CD4-positive, alpha-beta T cell treated with Interleukin-21 for 1 hour (primary cell): ENCODE measurements at places on chromosomes 16 and 17.

DNA sequence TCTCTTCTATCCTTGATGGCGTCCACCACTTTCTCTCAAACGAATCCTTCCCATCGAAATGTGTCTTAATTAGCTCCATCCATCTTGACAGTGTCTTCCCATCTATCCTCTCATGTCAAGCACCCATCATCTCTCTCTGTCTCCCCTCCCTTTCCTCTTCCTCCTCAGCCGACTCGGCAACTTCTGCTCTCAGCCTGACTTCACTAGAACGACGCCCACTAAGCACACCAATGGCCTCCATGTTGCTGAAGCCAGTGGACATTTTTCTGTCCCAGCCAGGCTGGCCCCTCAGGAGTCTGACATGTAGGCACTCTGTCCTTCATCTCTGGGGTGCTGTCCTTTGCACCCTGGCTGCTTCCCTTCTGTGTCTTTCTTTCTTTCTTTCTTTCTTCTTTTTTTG is 2.5 kb upstream of the SPATA20 start:
- no peak for DNase-seq

DNA sequence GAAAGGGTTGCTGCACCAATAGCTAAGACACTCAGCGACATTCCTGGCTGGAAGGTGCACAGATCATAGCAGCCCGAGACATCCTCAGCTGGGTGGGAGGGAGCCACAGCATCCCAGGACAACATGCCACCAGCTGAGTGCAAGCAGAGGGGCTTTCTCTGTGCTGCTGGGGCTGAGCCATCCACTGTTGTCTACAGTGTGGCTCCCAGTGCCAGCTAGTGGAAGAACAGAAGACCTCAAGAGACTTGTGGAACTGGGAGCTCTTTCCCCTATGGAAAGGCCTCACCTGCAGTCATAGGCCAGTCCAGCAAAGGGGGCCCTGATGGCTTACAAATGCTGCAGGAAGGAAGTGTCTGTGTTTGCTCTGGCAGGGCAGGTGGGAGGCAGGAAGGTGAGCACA is 131.0 kb downstream of the C16orf78 start:
- no peak for DNase-seq

DNA sequence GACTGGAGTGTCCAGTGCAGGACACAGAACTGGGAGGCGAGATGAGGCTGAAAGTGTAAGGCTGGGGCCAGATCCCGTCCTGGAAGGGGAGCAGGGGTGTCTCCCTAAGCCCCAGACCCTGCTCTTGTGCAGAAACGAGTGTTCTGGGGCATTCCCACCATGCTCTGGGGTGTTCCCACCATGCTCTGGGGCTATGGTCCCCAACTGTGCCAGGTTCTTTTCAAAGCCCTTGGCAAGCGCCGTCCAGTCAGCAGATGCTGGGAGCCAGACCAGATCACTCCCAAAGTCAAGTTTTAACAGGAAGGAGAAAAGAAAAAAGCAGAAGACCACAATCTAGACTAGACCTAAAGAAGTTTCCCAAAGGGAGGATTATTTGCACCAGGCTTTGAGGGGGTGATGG is 2.5 kb downstream of the TAX1BP3 start:
- no peak for DNase-seq

DNA sequence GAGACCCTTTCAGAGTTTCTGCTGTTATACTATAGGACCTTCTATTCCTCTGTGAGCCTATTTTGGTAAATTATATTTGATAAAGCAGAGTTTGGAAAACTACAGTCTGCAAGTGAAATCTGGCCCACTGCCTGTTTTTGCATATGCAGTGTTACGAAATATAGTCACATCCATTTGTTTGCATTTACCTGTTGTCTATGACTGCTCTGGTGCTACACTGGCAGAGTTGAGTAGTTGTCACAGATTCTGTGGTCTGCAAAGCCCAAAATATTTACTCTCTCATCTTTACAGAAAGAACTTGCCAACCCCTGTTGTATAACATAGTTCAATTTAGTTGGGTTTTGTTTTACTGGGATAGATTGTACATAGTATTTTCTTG is 42.3 kb downstream of the TNRC6A start:
- DNase-seq = no peak

GRCh38 chr17:66557886-66558285 is 255.5 kb downstream of the PRKCA start:
- no peak for DNase-seq
